T-helper 17 cell (primary cell): ENCODE measurements at places on chromosomes 6 and 20. TPM values are rescaled to one million over a fixed set of nuclear protein-coding genes. Genes with fewer than 3 reads are reported as not detected.

DNA sequence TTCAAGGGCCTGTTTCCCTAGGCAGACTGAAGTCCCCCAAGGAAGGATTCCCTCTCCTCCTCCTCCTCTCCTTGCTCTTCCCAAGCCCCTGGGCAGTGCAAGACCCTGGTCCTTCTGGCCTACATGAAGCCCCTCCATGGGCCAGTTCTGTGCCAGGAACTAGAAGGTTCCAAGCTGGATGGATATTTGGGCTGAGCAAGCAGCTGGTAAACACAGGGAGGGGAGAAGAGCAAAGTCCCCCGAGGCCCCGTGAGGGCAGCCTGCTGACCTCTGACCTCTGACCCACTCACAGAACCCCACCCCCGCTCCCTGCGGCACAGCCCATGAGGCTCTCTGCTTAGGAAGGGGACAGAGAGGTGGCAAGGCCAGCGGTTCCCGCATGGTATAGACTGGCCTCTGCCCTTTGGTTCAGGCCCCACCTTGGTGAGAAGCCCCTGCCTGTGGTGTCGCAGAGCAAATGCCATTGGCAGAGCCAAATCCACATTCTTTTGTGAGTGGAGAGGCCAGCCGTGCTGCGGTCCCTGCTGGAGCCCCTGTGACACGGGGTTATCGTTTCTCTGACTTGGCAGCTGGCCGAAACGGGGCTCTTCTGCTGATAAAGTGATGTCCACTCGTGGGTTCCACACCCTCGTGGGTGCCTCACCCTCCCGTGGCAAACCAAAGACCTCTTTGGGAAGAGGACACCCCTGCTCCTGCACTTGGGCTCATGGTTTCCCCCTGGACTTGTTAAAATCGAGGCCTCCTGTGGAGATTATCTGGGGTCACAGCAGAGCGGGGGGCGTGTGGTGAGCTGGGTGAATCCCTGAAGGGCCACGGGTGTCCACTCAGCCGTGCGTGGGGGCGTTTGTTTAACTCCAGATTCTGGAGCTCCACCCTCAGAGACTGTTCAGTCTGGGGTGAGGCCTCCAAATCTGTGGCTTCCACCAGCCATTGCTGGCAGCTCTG lies 2.1 kb upstream of the CHRNA4 start:
- DNase-seq = no peak

GRCh38 chr6:166007349-166008263 lies 160.0 kb downstream of the TBXT start:
- DNase-seq = no peak

DNA sequence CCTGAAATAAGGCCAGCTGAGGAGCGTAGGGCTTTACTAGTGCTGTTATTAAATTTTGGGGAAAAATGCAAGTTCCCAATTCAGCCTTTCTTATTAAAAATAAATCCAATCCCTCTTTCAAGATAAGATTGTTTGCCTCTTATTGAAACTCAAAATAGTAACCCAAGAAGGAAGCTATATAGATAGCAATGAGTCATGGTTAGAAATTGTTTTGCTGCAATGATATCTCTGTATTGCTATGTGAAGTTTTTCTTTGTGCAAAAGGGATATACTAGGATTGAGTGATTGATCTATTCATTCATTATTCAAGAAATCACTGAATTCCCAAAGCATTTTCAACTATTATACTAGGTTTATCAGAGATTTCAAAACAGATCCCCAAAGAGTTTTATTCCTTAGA lies 93.0 kb upstream of the HDAC2 start:
- DNase-seq = no peak

- no peak for DNase-seq
Observed at GRCh38 chr20:49009899-49010631, 36.0 kb upstream of the CSE1L start.

The SEL1L2 gene
- total RNA-seq = not detected
